ENCODE measurements at places on chromosomes 12 and 14.

DNA sequence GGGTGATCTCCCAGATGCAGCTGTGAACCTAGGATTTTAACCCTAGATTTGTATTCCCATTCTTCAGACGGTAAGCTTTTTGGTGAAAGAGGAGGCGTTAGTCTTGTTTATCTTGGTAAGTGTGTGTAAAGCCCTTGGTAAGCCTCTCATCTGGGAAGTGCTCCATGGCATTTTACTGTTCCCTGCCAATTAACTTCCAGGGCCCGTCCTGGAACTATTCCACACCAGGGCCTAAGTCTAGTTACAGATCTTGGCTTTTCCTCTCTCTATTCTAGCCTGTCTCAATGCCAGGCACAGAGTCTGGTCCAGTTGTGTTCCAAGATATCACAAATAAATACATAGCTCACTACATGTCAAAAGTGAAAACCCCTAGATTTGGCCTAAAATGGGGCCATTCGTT is 42.4 kb downstream of the YEATS4 start:
- peak; percentile 13 for DNase-seq

- no peak for DNase-seq
These were observed 328.7 kb downstream of the RAD51B start for GRCh38 chr14:68148276-68148675.

- no peak for DNase-seq
These were observed 37.7 kb downstream of the DIP2B start for GRCh38 chr12:50542448-50542847.

DNA sequence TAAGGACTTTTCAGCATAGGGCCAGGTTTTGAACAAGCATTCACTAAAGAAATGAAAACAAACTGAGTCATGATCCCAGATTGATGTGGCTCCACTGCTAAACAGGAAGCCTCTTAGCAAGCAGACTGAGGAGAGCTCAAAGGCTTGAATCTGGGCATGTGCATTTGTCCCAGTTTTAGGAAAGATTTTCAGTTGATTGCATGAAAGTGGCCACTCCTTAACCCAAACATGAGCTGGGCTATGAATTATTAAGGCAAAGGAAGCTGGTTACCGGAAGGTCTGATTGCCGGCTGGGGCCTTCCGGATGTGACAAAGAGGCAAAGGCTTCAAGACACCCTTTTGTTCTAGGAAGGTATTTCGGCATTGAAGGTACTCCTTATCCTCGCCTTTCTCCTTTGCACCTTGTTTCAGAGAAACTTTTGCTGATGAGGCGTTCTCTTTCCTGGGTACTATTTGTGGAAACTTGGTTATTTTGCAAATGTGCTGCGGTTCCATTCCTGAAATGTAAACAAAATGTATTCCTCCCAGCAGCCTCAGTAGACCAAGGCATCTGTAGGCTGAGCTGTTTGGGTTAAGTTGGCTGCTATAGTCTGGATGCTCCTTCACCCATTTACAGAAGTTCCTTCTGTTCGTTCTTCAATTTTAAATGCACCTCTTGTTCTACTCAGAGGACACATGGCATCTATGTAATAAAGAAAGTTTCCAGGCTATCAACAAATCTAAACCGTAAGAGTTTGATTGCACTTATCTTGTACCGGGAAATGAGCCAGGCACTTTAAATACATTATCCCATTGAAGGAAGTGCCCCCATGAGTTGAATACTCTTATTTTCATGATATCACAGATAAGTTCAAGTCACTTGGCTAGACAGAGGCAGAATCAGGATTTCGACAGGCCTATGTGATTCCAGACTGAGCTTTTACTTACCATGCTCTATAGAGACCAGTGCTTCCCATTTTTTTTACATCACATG is 115.6 kb upstream of the METAP2 start:
- no peak for DNase-seq

Measured in LNCaP clone FGC (cell line).